ENCODE measurements at places on chromosomes 2 and 18.
A peak's percentile ranks its signal among the peaks of the same experiment; 100 is the strongest.

DNA sequence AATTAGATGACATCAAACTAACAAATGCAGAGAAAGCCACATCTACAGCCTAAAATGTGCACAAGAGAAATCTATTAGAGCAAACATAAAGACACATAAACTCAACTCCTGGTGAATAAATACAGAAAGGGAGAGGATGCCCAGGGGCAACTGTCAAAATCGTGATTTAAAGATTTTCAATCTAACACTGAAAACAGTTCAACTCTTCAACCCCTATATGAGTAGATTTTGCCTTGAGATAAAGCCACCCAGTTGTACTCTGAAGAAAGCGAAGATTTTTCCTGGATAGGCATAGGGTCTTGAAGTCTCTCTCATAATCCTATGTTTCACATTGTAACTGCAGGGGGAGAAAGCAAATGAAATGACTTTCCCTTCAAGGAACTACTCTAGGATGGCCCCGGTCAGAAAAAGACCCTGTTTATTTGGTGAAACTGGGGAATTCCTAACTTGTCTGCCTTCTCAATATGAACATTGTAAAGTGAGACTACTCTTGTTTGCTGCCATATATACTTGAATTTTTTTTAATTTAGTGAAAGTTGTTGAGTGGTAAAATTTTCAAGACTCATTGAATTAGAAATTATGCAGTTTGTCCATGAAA is 226.7 kb downstream of the ERBB4 start:
- DNase-seq, result no peak

DNA sequence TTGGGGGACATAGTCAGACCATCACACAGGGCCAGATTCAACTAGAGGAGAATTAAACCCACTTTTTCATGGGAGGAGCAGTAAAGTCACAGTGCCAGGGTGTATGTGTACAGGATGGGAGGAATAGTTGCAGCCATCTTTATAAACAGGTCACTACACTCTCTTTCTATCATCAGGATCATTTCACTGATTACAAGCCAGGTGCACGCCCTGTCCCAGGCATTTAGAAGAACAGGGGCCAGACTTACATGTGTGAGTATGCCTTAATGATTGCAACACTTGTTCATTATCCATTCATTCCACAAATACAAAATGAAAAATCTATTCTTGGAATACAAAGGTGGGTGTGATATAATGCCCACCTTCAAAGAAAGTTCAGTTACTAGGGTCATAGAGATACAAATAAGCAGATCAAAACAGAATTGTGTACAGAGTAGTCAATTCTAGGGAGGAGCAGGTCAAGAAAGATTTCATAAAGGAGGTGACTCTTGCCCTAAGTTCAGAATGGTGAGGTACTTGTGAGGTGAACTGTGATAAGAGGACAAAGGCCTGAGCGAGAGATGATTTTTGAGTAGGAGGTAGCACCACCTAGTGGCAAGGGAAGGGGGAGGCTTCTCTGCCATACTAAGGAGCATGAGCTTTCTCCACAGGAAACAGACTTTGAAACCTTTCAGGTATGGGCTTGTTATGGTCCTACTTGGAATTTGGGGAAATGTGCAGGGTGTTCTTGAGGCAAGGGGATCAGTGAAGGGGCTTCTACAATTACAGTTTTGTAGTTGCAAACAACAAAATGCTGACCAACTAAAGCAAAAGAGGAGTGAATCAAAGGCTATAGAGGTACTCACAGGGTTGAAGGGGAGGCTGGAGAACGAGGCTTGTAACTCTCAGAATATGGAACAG is 156.3 kb downstream of the SUCLG1 start:
- DNase-seq, result peak; percentile 69

GRCh38 chr2:18425210-18425703 is 135.2 kb downstream of the RDH14 start:
- no peak for DNase-seq

- no peak for DNase-seq
Measured at GRCh38 chr18:37754141-37754540, 188.5 kb upstream of the CELF4 start.

DNA sequence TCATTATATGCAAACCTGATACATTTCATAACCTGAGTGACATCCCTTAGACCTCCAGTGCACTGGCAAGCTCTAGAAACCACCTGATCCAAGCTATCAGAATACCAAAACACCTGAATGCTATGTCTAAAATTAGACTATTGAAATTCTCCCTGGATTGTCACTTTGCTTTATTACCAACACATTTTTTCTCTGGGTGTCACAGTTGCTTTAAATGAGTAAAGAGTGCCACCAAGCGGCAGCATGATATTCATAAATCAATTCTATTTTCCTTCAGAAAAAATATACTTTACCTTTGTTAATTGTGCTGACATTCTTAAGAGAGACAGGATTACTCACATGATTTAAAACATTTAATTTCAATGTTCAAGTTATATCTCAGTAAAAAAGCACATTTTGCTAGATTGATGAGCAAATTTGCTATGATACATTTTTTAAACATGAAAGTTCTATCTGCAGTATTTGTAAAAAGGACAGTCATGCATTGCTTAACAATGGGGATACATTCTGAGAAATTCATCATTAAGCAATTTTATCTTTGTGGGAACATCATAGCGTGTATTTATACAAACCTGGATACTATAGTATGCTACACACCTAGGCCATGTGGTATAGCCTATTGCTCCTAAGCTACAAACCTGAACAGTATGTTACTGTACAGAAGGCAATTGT is 338.4 kb upstream of the SLC39A10 start:
- DNase-seq, result peak; percentile 69

- DNase-seq, result no peak
Measured at GRCh38 chr2:3112131-3112530, 265.5 kb downstream of the EIPR1 start.

DNA sequence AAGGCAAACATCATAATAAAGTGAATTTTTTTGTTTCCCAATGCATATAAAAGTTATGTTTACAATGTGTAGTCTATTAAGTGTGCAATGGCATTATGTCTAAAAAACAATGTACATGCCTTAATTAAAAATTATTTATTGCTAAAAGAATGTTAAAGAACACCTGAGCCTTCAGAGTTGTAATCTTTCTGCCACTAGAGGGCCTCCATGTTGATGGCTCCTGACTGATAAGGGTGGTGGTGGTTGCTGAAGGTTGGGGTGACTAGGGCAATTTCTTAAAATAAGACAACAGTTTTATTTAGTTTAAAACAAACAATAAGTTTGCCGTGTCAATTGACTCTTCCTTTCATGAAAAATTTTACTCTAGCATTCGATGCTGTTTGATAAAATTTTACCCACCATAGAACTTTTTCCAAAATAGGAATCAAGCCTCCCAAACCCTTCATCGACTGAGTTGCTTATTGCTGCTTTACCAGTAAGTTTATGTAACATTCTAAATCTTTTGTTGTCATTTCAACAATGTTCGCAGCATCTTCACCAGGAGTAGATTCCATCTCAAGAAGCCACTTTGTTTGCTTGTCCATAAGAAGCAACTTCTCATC is 32.3 kb downstream of the MAP3K2 start:
- DNase-seq, result peak; percentile 51

DNA sequence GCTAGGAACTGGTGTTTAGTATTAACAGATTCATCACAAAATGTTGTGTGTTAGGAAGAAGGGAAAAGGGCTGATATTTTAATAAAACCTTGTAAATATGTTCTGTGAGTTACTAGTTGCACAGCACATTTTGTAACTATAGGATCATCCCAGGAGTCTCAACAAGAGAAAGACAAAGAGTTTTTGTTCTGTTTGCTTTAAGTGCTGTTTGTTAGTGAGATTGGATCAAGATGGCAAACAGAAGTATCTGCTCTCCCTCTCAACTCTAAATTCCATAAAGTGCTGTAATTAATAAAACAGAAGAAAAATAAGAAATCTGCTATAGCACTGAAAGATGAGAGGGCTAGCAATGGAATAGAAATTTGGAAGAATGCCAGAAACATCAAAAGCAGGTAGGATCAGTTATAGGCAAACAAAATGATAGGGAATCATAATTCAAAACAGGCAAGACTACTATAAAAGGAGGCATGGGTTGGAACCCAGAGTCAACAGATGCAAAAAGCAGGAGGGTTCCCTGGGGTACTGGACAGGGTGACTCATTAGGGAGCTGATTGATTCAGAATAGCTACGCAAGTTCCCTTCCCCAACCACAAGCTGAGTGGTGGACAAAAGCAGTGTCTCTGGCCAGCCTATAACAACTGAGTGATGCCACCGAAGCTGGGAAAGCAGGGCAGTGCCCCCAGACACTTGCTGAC is 75.8 kb downstream of the DYNC1I2 start:
- DNase-seq, result peak; percentile 86

DNA sequence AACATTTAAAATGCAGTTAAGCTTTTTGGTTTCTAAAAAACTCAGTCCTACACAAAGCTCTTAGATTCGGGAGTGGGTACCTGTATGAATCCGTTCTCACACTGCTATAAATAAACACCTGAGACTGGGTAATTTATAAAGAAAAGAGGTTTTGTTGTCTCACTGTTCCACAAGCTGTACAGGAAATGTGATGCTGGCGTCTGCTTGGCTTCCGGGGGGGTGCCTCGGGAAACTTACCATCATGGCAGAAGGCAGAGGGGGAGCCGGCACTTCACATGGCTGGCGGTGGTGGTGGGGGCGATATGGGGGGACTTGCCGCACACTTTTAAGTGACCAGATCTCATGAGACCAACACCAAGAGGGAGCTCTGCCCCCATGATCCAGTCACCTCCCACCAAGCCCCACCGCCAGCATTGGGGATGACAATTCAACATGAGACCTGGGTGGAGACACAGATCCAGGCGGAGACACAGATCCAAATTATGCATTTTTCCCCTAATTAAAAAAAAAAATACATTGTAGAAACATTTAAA is 222.5 kb downstream of the GBX2 start:
- no peak for DNase-seq

- DNase-seq, result no peak
Measured at GRCh38 chr18:45236676-45237075, 378.6 kb upstream of the SLC14A2 start.

GRCh38 chr18:54806526-54806925 is 21.8 kb upstream of the RAB27B start:
- DNase-seq, result peak; percentile 32

GRCh38 chr2:226888378-226888965 is 52.6 kb downstream of the RHBDD1 start:
- DNase-seq, result no peak

DNA sequence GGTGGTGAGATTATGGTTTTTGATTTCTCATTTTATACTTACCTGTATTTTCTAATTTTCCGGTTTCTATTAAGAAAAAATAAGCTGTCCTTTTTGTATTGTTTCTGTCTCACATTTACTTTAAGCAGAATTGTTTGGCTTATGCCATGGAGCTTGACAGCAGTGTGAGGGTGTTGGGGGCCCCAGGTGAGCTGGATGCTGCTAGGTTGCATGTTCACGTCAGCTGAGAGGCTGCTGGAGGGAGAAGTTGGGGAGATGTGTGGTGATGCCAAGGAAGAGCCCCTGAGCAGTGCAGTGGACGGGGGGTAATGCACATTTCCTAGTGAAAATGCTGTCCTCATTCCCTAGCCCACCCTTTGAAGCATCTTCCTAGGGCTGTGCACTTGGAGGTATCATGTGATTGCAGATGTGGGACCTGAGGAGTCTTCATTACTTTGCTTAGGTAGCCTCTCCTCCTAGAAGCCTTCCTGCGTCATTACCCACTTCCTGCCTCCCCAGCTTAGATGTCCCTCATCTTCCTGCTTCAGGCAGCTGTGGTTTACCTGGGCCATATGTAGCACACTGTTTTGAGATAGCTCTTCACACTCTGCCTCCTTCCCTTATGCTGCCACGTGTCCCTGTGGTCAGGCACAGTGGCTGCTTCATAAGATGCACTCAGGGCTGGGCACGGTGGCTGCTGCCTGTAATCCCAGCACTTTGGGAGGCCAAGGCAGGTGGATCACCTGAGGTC is 16.2 kb downstream of the ATG16L1 start:
- DNase-seq, result no peak

GRCh38 chr2:231905026-231905425 is 21.2 kb downstream of the NPPC start:
- DNase-seq, result no peak

- DNase-seq, result peak; percentile 67
Measured at GRCh38 chr18:62957885-62958472, 242.6 kb downstream of the PHLPP1 start.

All from NB4 (cell line).